ENCODE measurements at places on chromosomes 7 and 10.

DNA sequence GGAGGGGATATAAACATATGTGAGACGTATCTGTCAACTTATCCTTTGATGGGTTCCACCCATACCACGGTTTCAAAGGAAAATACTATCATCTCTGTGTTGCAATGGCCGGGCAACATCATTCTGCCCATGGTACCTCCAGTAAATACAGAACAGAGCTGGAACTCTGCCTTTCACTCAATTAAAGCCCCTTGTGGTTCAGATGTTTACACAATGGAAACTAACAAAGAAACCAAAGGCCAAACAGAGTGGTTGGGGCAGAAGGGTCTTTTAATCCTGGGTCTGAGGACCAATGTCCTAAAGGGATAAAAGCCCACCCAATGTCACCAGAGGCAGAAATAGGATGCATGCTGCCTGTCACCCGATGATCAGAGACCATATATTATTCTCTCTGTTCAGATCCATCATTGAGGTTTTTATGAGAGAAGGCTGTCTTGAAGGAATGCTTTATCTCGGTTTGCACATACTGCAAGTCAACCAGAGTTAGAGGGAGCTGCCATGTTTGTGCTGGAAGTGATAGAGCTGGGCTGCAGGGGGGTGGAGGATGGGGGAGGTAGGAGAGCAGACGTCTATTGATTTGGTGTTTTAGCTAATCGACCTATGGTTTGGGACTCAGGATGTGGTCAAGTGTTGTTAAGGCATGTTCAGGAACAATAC is 105.4 kb upstream of the FRMD4A start:
- no peak for DNase-seq

DNA sequence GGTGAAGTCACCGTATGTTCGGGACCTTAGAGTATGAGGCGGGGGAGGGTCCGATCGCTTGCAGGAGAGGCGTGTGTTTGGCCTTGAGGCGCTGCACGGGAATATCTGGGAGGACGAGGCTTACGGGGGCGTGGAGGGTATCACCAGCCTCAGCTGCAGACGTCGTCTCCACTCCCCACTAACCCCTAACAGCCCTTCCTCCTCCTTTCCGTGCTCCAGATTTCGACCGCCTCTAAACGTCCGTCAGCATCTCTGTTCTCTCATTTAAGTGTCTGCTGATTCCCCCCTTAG is 23.5 kb upstream of the ZNF12 start:
- DNase-seq: peak; percentile 37

DNA sequence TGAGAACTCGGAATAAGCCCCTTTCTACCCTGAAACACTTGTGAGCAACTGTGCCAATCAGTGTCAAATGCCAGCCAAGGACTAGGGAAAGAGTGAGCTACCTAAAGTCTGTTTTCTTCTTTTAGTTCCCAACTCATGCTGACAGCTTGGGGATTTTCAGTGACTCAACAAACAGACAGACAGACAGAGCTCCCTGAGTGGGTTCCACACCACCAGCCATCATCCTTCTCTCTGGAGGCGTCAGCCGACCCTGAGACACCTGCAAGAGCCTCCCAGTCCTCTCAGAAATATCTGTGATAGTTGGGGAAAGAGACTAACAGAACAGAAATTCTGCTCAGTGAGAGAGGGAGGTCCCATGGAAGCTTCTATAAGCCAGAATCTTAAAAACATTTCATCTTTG is 49.5 kb downstream of the GATA3 start:
- DNase-seq: no peak

DNA sequence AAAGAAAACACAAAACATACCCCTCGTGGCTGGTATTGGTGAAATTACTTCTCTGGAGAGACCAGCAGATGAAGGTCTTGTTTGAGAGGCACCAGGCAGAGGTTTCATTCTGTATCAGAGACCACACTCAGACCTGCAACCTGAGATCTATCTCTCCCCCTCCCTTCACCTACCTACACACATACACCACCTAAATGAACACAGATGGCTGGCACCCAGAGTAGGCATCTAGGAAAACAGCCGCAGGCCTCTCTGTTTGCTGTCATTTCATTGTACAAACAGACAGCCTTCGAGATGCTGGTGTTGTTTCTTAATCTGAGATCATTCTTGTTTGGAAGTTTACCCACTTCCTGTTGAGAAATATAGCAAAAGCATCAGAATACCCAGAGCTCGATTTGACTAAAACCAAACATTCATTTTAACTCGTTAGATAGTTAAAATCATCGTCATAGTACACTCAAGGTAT is 173.9 kb upstream of the SLC25A13 start:
- no peak for DNase-seq

GRCh38 chr7:9022456-9022855 is 589.0 kb downstream of the NXPH1 start:
- no peak for DNase-seq

- DNase-seq: peak; percentile 79
These were observed 231.3 kb upstream of the NPY start for GRCh38 chr7:24052572-24053260.

GRCh38 chr7:20246236-20246635 is 29.1 kb upstream of the MACC1 start:
- DNase-seq: no peak

DNA sequence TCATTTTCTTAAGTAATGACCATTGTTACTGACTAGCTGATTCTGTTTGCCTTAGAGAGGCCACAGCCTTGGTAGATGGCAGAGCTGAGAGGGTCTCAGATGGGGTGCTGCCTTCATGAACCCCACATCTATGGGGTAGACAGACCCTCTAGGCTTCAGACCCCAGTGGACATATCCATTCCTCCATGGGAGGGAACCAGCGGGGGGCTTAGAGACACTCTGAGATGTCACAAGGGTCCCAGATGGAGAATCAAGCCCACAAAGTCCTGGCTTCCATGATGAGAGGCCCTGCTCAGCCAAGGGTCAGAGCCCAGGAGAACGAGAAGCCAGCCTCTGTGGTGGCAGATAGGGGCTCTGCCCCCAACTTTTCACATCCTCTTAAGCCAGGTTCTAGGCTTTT is 408.6 kb downstream of the TCERG1L start:
- no peak for DNase-seq

- DNase-seq: no peak
These were observed 97.6 kb downstream of the AASS start for GRCh38 chr7:122046402-122046801.

- no peak for DNase-seq
These were observed 40.0 kb upstream of the EIF4H start for GRCh38 chr7:74134117-74134620.

DNA sequence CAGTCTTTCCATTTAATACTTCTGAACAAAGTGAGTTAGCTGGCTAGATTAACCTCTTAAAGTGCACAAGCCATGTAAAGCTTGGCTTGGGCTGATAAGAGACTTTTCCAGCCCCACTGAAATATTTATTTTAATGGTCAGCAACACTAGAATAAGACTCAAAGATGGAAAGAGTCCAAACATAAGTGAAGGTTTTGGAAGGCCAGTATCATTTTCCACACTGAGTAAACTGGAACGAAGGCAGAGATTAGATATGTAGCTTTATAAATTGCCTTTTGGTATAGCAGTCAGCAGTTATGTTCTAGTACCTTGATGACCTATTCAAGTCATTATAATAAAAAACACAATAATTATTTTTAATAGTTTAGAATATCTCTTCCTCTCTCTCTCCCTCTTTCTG is 102.2 kb downstream of the HDAC9 start:
- no peak for DNase-seq

- DNase-seq: no peak
These were observed 141.9 kb upstream of the KLF14 start for GRCh38 chr7:130875901-130876300.

- no peak for DNase-seq
These were observed 144.2 kb downstream of the CXCL12 start for GRCh38 chr10:44240584-44241205.

GRCh38 chr7:8597565-8597964 is 164.2 kb downstream of the NXPH1 start:
- no peak for DNase-seq

- DNase-seq: no peak
These were observed 485.1 kb downstream of the SEMA3D start for GRCh38 chr7:84701524-84702306.

DNA sequence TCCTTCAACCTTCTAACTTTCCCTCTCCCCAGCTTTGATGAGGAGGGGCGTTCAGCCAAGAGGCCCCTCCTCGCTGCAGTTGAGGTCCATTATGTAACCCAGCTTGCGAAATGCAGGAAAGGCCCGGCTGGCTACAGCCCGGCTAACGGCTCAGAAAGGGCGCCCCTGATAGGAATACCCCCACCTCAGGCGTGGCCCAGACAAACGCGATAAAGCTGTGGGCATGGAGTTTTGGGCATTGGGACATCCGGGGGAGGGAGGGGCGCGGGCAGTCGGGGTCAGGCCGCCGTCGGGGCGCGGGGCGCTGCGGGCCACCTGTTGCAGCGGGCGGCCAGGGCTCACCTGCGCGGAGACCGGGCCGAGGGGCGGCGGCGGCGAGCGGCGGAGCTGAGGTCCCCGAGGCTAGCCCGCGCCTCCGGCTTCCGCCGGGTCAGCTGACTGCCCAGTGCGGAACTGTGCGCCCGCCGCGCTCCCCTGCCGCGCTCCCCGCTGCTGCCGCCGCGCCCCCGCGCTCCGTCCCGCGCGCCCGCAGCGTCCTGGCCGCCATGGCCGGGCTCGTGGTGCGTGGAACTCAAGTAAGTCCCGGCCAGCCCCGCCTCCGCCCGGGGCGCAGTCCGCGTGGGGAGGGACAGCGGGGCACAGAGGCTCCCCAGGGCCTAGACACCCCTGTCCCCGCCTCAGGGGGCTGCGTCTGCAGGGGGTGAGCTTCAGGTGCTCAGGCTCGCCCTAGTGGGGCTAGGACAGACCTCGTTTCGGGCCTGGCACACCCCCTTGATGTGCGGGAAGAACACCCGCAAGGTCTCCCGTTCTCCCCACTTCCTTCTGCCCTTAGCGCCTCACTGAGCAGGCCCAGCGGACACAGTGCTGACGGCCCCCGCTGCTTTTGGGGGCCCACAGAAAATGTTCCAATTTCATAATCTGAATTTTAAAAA is at the start of gene LRMDA:
Gene LRMDA (plus strand): TSS at position 445 of the 932 bp plus-strand sequence.
- DNase-seq: peak; percentile 16

- no peak for DNase-seq
These were observed 388.2 kb downstream of the CALN1 start for GRCh38 chr7:72023926-72024325.

DNA sequence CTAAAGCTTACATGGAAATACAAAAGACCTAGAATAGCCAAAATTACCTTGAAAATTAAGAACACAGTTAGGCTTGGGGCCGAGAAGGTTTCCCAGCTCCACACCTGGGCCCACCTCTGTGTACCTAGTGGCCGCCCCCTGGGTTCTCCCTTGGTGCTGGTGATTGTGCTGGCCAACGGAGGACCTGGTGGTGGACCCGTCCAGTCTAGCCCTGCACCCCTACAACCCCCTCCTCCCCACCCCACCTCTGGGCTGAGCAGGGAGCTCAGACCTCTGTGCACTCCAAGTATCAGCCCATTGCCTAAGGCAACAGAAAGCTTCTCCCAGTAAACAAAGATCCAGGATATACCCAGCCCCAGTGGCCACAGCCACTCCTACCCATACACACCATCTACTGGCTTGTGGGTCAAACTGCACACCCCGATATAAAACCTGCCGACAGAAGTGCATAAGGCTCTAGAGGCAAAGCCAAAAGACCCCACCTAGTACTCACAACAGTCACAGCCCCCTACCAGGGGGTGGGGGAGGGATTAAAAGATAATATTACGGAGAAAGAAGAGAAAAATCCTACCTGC is 105.0 kb upstream of the DIP2C start:
- no peak for DNase-seq

DNA sequence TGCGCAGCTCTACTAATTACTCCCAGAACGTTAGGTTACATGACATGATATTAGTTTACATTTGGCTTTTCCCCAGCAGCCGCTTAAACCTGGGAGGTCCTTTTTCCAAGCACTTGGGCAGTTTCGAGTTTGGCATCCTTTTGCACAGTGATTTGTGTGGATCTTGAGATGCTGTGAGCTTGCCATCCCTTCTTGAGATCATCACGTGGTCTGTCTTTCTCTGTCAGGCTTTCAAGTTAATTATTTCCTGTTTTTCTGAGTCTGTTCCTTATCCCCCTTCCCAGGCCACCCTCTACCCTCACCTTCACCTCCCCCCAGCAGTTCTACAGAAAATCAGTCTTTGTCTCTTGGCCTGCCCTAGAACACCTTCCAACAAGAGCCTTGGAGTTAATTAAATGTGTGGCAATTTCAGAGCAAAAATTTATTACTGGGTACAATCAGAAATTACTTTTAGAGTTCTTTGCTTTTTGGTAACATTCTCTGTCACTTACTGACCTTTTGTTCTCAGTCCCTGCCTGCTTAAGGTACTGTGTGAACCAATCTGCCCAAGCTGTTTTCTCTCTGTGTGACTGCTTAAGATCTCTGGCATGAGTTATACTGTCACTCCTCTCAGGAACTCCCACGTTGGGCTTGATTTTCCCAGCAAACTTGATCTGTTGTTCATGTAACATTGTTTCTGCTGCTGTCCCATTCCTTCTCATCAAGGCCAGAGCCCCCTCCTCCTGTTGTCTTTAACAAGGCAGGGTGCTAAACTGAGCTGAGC is 3.1 kb upstream of the SLF2 start:
- DNase-seq: no peak

DNA sequence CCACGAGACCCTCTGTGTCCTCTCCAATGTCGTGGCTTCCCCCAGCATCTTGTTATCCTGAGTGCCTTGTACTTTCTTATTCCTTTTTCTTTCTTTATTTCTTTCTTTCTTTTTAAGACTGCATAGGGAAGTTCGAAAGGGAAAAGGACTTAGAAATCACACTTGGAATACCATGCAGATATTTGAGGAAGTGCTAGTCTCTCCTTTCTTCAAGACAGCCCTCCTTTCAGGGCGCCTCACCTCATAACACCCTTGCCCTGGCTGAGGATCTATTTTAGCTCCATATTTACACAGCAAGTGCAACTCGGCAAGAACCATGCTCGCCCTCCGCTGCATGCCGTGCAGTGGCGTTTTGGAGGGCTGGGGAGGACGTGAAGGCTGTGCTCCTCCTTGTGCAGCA is 232.3 kb upstream of the GLI3 start:
- no peak for DNase-seq

All from RWPE1 (cell line).